Activated CD8-positive, alpha-beta memory T cell treated with anti-CD3 and anti-CD28 coated beads, Interleukin-2, amount 10 ng/mL, durations not matched to agents 7 days and 5 days (primary cell): ENCODE measurements at places on chromosomes 2 and 18.

DNA sequence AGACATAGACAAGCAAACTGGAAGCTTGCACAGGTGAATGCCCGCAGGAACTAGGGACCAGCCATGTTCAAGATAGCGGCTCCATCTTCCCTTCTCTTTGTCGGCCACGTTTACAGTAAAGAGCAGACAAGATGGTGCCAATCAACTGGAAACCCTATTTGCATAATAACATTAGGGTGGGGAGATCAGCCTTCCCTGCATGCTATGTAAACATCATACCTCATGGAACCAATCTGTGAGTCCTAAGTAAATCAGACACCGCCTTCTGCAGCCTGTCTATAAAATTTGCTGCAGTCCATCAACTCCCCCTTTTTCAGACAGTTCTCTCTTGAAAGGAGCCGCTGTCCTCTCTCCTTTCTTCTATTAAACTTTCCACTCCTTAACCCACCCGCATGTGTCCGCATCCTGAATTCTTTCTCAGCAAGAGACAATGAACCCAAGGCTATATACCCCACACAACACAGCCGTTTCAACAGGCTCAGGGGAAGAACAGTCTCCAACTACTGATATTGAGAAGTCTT, 384.4 kb downstream of the EIPR1 start:
- no peak for DNase-seq

- DNase-seq: no peak
Measured at GRCh38 chr18:28973324-28973723, 796.4 kb upstream of the CDH2 start.

DNA sequence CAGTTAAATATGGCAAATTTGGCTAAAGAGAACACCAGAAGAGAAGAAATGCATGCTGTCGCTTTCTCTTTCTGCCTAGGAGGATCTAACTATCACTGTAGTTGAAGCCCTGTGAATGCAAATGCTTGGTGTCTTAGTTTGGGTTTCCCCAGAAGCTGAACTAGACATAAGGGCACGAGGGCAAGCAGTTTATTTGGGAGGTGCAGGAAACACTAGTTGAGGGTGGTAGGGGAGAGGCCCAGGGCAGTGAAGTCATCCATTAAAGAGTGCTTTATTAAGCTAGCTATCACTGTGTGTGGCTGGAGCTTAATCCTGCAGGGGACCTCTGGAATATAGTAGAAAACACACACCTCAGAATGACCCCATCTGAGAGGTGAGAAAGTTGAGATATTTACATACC, 639.8 kb upstream of the ZEB2 start:
- no peak for DNase-seq

DNA sequence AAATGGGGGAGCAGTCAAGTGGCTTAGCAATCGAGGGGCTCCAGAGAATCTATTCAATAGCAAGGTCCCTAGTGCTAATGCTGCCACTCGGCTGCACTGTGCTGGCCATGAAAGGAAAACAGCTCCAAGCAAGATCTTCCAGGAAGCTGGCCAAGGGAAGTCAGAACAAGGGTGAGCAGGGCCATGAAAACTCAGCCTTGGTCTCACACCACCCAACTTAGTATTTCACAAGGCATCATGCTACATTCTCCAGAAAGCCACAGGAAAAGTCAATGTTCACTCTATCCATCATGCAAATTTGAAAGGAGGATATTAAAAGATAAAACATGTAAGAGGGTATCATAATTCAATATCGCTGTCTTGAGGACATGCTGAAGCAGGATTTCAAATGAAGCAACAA, 35.7 kb downstream of the NRP2 start:
- DNase-seq: no peak

GRCh38 chr2:123916531-123916930, 108.6 kb upstream of the CNTNAP5 start:
- DNase-seq: no peak
